CD8-positive, alpha-beta memory T cell (primary cell): ENCODE measurements at places on chromosomes 16 and 17. TPM values are rescaled to one million over a fixed set of nuclear protein-coding genes. Genes with fewer than 3 reads are reported as not detected.

DNA sequence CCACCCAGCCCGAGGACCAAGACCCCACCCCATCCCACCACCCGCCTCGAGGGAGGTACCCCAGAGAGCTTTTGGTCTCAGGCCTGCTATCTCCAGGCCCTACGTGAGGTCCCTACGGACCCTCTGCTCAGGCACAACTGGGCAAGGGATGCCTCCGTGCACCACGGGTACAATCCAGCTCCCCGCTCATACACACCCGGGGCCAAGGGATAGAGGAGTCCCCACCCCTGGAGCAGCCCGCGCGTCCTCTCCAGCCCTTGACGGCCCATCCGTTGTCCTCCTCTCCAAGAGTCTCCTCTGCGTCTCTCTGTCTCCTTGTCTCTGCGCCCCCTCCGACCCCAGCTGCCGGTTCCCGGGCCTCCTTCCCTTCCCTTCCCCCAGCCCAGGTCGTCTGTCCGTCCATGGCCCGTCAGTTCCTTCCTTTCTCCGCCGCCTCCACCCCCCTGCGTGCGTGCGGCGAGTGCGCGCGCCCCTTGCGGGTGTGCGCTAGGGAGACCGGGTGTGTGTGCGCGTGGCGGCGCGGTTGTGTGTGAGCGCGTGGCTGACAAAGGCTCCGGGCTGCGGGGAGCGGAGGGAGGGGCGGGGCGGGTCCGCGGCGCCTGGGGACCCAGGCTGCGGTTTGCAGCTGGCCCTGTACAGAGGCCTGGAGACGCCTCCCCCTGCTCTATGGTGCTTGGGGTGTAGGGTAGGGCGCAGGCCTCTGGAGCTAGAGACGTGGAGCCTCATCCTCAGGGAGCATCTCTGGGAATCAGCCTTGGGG, 930 bp downstream of the SPNS2 start:
- peak overlapping the region; percentile 47 for H3K4me3 ChIP-seq
- H3K27me3 ChIP-seq = peaks cover 17% of the 10 kb centered on the region
- no peak for DNase-seq
- no peak overlapping the region for H3K27ac ChIP-seq

DNA sequence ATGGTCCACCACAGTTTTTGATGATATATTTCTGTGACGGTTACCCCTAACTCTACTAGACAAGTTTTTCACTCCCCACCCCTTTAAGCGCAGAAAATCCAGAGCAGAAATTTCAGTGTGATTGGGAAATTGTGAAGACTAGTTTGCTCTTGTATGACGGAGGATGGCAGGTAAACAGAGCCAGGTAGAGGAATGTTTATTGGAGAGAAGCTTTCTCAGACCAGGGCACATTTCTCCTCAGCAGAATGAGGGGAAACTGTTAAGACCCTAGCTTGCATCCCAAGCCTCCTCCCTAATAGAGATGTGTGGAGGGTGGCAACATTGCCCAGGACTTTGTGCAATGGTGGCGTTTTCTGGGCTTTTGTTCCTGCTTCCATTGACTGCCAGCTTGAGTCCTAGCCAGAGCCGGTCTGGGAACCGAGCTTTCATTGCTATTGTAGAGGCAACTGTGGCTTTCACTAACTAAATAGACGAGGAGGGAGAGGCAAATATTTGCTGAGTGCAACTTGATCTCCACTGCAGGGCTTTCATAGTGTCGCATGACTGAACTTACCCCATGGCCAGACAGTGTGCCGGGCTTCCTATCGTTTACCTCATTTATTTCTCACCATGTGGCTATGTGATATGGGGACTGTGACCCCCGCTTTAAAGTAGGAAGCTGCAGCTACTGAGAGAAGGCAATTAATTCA, 159.6 kb upstream of the MPHOSPH6 start:
- DNase-seq = no peak
- no peak overlapping the region for H3K4me3 ChIP-seq
- no peak overlapping the region for H3K27ac ChIP-seq

The SPATA32 gene
- total RNA-seq = not detected

GRCh38 chr16:27381236-27381635, 20.7 kb upstream of the IL21R start:
- H3K4me1 ChIP-seq = peaks cover 23% of the 10 kb centered on the region
- H3K36me3 ChIP-seq = no peaks in the 10 kb centered on the region
- DNase-seq = no peak
- no peaks in the 10 kb centered on the region for H3K27me3 ChIP-seq

DNA sequence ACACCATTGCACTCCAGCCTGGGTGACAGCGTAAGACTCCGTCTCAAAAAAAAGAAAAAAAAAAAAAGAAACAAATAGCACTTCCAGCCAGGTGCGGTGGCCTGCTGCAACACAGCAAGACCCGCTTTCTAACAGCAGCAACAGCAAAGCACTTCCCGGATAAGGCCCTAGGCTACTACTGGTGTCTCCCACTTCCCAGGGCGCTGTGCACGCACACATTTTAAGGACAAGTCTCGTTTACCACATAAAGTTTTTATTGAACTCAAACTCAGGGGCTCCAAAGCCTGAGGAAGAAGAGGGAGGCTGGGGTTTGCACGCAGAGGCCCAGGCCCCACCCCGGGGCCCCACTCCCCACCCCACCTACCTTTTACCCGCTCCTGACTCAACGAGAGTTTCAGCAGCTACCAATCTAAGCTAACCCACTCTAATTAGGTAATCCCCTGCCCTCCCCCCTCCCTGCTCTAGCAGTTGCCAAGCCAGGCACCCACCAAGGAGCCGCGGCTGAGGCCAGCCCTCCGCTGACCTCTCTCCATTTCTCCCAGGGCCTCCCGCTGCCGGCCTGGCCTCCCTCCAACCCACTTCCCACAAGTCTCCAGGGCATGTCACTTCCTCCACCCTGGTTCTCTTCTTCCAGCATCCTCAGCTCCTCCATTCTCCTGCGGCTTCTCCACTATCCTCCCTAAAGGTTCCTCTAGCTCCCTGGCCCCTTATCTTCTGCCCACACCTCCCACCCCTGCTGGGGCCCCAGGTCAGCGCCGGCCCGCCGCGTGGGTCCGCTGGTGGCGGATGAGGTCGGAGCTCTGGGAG, 2.4 kb downstream of the ZNF768 start:
- H3K27me3 ChIP-seq = no peaks in the 10 kb centered on the region
- H3K27ac ChIP-seq = no peak overlapping the region
- H3K4me1 ChIP-seq = peaks cover 19% of the 10 kb centered on the region

GRCh38 chr17:75825149-75825552, 19.1 kb downstream of the UNC13D start:
- H3K4me1 ChIP-seq = peaks cover 21% of the 10 kb centered on the region
- no peak overlapping the region for H3K27ac ChIP-seq
- no peak overlapping the region for H3K4me3 ChIP-seq
- H3K27me3 ChIP-seq = no peaks in the 10 kb centered on the region
- DNase-seq = no peak

DNA sequence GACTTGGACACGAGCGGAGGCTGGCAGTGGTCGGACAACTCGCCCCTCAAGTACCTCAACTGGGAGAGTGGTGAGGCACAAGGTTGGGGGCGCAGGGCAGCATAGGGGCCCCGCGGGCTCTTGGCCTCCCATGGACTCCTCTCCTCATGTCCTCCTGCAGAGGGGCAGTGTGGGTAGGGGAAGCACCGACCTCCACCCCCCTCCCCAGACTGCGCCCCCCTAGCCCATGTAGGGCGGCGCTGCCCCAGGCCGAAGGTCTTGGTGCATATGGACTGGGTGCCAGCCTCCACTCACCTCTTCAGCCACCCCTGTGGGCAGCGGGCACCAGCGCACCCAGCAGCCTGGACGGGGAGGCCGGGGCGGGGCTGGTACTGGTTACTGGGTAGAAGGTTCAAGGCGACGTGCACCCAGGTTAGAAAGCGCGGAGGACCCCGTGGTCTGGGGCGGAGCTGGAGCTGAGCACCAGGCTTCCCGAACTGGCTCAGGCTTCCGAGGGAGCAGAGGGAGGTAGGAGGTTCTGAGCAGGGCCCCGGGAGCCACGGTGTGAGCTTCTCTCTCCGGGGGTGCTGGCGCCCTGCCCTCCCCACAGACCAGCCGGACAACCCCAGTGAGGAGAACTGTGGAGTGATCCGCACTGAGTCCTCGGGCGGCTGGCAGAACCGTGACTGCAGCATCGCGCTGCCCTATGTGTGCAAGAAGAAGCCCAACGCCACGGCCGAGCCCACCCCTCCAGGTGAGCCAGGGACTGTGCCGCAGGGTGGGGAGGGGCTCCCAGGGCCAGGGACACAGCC, 39.5 kb downstream of the MRC2 start:
- H3K27me3 ChIP-seq = no peaks in the 10 kb centered on the region
- no peaks in the 10 kb centered on the region for H3K36me3 ChIP-seq
- no peaks in the 10 kb centered on the region for H3K4me1 ChIP-seq

DNA sequence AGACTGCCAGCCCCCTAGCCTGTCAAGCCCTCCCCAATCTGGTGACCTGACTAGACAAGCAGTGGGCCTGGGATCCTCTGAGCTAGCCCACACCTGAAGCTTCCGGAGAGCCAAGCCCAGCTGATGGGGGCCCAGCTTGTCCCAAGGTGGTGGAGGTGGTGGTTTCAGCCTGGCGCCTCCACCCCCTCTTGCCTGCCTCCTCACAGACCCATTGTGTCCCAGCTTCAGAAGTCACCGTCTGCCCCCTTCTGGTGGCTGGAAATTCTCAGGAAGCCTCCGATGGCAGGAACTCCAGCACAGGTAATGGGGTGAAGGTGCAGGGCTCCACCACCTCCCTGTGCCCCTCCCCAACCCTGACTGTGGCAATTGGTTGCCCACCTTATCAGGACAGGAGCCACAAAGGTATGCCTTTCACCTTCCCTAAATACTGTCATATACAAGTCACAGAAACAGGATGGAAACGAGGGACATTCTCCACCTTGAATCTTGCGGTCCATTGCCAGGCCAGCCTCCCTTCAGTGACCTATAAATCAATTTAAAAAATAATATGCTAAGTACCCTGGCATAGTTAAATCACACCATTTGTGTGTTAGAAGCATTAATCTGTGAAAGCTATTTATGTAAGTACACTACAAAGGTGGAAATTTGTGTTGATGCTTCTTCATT, 66.0 kb upstream of the ZNF423 start:
- no peaks in the 10 kb centered on the region for H3K27me3 ChIP-seq
- no peaks in the 10 kb centered on the region for H3K4me1 ChIP-seq
- H3K4me3 ChIP-seq = no peak overlapping the region

- DNase-seq = no peak
- H3K27ac ChIP-seq = no peak overlapping the region
- H3K4me3 ChIP-seq = no peak overlapping the region
- H3K4me1 ChIP-seq = peaks cover 66% of the 10 kb centered on the region
- peaks cover 21% of the 10 kb centered on the region for H3K36me3 ChIP-seq
Observed at GRCh38 chr17:49815761-49816281, 27.3 kb downstream of the KAT7 start.

The MPP2 gene
- 1.1 TPM for total RNA-seq
